ENCODE measurements at places on chromosomes 13 and 19.

DNA sequence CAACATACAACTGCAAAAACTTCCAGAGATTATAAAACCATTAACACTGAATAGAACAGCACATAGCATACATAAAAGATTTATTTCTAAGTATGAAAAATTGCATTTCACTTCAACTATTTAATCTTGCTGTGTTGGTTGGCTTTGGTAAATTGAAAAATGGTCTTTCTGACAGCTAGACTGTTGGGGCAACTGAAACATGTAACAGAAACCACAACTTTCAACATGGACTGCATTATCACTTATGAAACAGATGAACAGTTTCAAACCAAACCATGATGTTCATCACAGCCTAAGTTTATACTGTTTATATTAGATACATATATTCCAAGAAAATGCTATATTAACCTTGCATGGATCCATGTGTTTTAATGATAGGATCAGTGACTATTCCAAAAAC is 324.1 kb upstream of the PCDH9 start:
- no peak for DNase-seq

GRCh38 chr13:31081316-31081715 is 80.4 kb downstream of the HSPH1 start:
- DNase-seq, result no peak

- no peak for DNase-seq
These were observed 2.2 kb upstream of the SPRYD7 start for GRCh38 chr13:49938314-49938713.

DNA sequence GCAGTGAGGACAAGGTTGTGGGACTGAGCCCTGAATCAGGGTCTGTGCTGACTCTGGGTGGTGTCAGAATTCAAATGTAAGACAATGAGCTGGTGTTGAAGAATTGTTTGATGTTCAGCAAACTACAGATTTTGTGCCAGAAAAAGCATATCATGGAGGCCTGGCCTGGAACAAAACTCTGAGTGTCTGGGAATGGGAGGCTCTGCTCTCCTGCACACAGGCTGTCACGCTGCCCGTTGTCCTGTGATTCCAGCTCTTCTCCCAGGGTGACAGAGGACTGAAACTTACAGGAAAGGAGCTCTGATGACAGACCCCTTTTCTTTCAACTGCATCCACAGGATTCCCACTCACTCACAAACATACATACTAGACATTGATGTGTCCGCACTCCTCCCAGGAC is 120.1 kb downstream of the ZNF486 start:
- DNase-seq, result no peak

DNA sequence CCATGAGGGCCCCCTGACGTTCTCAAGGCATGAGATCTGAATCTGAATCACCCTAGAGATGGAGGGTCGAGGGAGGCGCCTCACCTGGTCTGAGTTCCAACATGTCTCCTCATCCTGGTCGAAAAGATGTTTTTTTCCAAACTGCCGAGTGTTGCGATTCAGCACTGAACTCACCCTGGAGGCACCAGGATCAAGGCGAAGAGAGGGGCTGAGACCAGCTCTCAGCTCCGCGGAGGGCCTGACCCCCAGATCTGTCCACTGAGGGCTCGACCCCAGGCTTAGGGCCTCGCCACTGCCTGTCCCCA is 555 bp downstream of the NR2C2AP start:
- no peak for DNase-seq

DNA sequence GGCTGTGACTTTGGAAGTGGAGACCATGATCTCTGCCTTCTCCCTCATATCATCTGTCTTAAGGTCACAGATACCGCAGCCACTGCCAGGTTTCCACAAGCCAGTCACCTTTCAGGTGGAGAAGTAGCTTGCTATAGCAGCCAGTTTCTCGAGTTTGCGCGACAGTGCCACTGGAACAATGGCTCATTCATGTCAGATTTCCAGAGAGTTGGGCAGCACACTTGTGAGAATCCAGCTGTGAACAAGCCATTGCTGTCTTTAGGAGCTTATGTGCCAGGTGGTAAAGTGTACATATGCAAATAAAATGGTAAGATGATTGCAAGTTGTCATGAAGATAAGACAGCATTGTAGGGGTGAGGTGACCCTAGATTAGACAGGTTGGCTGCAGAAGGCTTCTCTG is 22.3 kb downstream of the GARRE1 start:
- no peak for DNase-seq

DNA sequence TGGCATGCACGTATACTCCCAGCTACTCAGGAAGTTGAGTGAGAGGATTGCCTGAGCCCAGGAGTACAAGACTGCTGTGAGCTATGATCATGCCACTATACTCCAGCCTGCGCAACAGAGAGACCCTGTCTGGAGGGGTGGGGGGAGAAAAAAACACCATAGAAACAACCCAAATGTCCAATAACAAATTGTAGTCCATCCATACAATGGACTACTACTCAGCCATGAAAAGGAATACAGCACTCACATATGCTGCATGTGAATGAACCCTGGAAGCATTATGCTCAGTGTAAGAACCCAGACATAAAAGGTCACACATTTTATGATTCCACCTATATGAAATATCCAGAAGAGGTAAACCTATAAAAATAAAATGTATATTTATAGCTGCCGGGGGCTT is 42.3 kb downstream of the CD320 start:
- DNase-seq, result no peak

DNA sequence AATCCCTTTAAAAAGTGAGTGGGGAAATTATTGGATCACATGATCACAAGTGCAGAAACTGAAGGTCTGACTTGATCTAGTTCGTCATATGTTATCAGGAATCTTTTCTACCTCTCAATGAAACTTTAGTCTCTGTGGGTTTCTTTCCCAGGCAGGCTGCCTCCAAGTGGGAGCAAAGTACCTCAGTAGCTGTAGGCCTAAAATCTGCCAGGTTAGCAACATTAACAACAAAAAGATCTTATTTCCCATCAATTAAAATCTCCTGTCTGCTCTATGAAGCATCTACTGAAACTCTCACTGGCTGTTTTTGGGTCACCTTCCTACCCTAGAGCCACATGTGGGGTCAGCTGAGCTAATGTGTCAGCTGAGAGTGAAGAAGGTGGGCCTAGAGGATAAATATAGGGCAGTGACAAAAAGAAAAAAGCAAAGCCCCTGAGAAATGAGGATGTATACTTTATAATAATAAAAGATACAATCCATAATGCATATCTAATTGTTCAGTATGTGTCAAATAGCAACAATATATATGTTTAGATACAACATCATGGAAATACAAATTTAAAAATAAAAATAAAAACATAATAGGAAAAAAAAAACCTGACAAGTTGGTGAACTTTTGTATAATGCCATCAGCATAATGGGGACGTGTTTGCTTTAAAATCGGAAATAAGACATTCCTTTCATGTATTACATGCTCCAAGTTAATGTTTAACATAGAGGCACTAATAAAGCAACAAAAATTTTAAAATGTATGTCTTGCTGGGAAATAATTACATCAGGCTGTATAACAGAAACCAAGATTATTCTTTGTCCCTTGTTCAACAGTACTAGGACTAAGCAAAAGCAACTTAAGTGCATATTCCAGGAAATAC is 141.1 kb downstream of the GPC5 start:
- no peak for DNase-seq

DNA sequence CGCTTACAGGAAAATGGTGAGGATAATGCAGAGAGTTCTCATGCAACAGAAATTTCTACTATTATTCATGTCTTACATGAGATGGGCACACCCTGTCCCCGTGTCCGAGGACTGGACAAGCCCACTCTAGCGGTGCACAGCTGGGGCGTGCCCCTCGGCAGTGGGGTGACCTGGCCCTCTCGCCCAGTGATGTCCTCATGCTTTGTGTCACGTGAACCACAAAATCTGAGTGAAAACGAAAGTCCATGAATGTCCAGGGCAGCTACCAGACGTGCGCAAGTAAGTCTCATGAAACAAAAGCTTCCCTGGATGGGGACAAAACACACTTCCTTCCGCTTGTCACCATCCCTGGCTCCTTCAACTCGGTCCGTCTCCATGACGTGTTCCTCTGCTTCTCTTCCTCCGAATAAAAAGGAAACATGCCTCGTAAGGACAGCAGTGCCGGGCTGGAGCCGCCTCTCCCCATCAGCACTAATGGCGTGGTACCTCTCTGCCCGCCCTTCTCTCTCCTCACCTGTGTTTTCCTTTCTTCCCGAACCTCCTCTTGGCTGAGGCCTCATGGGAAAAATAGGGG is 45.6 kb downstream of the ANKRD10 start:
- DNase-seq, result no peak

- DNase-seq, result no peak
These were observed 1653.4 kb downstream of the SLITRK5 start for GRCh38 chr13:89324582-89324981.

- DNase-seq, result no peak
These were observed 517.2 kb upstream of the SPRY2 start for GRCh38 chr13:80858131-80858530.

Measured in D341Med (cell line).